T-helper 17 cell (primary cell): ENCODE measurements at places on chromosomes 16 and 17.

GRCh38 chr16:68756239-68756915, 19.3 kb downstream of the CDH1 start:
- DNase-seq: no peak

- no peak for DNase-seq
Measured at GRCh38 chr16:4988647-4989046, 30.5 kb downstream of the SEC14L5 start.

DNA sequence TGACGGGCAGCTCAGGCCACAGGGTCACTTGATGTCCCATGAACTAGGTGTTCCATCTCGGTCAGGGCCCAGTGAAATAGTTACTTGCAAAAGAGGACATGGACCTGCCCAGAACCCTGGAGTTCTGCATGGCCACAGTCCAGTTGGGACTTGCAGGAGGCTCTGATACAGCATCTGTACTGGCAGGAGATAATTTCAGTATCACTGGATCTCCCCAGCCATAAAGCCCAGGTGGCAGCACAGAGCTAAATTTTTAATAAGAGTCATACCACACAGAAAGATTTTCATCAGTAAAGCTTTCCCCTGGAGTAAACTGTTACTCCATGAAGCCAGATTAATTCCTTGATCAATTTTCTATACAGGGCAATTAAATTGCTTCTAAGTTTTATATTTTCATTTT, 18.0 kb upstream of the SLC16A5 start:
- DNase-seq: no peak

DNA sequence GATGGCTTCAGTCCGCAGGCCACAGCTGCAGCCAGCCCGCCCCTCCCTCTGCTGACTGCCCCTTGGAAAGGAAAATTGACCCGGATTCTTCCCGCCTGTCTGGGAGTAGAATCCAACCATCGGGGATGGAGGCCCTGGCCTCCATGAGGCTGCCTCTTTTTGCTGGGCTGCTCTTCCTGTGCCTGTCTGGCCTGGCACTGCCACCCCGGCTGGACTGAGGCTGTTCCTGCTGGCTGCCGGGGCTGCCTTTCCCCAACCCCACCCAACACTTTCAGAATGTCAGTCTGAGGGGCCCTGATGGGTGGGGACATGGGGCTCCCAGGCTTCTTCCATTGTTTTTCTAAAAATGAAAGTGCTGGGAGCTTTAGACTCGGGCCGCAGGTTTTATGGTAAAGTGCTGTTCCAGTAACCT, 7.3 kb downstream of the BAHCC1 start:
- no peak for DNase-seq

DNA sequence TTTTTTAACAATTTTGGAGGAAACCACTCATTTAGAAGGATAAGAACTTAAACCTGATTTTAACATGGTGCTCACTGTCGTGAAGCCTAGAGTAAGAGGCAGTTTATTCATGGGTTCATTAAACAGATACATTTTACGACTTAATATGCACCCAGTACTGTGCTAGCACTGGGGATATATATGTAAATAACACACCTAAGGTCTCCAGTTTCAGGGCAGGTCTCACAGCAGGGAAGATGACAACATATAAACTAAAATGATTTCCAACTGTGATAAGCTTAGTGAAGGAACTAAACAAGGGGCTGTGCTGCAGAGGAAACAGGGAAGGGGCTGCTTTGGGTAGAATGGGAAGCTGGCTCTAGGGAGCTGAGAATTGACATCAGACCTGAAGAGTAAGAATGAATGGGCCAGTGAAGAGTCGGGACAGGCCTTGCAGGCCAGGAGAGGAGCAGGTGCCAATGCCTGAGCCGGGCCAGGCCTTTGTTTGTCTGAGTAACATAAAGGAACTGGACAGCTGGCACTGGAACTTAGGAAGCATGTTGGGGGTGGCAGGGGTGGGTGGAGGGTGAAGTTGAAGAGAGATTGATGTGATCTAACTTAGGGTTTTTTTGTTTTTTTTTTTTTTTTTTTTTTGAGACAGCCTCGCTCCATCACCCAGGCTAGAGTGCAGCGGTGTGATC, 12.1 kb downstream of the NT5M start:
- DNase-seq: no peak
